ENCODE measurements at places on chromosomes 7 and 10.

DNA sequence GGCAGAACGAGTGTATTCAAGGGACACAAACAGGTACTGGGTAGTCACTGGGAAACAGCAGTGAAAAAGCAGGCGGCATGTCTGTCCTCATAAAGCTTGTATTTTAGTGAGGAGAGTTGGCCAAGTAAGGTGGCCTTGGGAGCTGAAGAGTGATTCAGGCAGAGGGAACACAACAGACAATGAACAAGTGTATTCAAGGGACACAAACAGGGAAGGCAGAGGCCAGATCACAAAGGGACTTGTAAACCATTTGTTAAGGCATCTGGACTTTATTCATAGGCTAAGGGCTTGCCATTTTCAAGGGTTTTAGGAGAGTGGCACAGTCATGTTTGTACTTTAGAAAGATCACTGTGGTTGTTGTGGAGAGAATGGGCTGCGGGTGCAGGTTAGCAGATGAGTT lies 49.0 kb downstream of the LRMDA start:
- no peak for DNase-seq

GRCh38 chr7:21916629-21917028 lies 29.1 kb downstream of the CDCA7L start:
- DNase-seq = no peak

DNA sequence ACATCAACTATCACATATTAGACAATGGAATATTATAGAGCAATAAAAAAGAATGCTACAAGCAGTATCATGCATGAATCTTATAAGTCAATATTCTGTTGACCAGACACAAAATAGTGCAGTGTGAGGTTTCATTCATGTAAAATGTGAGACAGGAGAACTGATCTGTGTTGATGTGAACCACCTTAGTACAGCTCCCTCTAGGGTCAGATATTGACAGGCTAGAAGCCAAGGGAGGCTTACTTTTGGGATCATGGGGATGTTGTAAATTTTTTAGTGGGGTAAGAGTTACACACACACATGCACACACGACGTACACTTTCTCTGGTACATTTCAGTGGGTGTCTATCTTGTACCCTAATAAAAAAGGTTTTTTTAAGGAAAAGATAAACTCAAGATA lies 231.6 kb upstream of the FOXK1 start:
- DNase-seq = no peak

DNA sequence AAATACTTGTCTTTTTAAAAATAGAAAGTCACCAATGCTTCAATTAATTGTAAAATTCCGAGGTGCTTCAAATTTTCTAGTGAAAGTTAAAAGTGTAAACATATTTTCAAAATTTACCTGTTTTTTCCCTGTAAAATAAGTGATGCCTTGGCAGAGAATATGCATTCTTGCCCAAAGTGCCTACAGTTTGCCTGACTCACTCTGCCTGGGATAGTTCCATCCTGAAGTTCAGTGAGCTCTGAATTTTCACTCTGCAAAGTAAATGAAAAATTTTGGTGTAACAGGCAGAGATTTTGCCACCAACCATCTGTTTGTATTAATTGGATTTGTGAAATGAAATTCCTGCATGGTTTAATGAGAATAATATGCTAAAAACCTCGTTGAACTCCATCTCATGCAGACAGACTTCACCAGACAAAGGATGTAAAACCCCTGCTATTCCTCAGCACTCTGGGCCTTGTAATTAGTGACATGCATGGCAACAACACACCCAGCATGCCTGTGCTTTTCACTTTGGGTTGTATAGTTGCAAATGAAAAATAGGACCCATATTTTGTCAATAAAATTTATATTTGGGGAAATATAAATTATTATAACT lies 117.4 kb upstream of the GNAI1 start:
- DNase-seq = no peak

GRCh38 chr7:113078331-113078730 lies 8.3 kb downstream of the GPR85 start:
- DNase-seq = no peak

- no peak for DNase-seq
These were observed 49.8 kb downstream of the CARD11 start for GRCh38 chr7:2993868-2994267.

DNA sequence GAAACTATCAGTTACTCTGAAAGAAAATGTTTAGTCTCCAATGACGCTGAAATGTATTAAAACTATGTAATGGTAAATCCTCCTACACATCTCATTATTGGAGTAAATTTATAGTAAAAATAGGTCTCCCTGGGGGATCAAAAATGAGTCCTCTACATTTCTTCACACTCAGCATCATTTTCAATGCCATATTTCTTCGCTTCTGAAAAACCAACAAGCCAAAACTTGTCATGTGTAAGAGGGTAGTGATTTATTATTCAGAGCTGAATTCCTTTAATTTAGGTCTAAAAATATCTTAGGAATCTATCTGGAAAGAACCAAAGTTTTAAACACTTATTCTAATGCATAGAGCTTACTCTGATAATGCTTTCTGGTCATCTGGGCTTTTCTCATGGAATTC lies 3.0 kb downstream of the PDK4 start:
- DNase-seq = no peak

DNA sequence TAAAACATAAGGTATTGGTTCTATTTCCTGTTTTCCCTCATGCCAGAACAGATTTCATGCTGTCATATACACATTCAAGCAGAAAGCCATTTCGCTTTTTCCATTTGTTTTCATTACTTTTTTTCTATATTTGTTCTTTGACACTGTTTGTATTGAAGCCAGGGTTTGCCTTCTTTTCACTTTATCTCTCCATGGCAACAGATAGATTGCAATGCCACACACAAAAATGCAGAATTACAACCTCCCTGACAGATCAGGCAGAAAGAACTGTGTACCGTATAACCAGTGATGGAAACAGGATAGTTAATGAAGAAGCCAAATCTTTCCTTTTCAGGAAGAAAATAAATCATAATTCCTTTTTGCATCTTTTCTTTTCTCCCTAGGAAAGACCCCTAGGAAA lies 103.0 kb upstream of the PCGF5 start:
- no peak for DNase-seq

DNA sequence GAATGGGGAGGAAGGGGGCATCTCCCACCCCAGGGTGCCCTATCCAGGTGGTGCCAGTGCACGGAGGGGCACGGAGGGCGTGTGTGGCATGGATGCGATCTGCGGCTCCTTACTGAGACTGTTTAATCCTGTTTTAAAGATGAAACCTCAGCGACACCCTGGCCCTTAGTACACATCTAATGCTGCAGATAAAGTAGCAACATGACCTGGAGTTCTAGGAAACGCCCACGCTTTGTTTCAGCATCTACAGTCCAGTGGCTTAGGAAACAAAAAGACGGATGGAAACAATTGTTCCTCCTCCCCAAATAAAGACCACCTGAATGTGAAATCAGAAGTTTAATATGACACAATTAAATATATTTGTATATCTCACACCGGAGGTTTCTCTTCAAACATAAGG lies 201.9 kb downstream of the DNAJB6 start:
- no peak for DNase-seq

GRCh38 chr10:29033311-29033940 lies 255.4 kb upstream of the LYZL1 start:
- DNase-seq = no peak

GRCh38 chr10:115706026-115706425 lies 567.0 kb downstream of the GFRA1 start:
- no peak for DNase-seq

- no peak for DNase-seq
These were observed 62.5 kb downstream of the CSGALNACT2 start for GRCh38 chr10:43200538-43201390.

GRCh38 chr10:10054466-10054865 lies 963.2 kb upstream of the CELF2 start:
- DNase-seq = no peak

DNA sequence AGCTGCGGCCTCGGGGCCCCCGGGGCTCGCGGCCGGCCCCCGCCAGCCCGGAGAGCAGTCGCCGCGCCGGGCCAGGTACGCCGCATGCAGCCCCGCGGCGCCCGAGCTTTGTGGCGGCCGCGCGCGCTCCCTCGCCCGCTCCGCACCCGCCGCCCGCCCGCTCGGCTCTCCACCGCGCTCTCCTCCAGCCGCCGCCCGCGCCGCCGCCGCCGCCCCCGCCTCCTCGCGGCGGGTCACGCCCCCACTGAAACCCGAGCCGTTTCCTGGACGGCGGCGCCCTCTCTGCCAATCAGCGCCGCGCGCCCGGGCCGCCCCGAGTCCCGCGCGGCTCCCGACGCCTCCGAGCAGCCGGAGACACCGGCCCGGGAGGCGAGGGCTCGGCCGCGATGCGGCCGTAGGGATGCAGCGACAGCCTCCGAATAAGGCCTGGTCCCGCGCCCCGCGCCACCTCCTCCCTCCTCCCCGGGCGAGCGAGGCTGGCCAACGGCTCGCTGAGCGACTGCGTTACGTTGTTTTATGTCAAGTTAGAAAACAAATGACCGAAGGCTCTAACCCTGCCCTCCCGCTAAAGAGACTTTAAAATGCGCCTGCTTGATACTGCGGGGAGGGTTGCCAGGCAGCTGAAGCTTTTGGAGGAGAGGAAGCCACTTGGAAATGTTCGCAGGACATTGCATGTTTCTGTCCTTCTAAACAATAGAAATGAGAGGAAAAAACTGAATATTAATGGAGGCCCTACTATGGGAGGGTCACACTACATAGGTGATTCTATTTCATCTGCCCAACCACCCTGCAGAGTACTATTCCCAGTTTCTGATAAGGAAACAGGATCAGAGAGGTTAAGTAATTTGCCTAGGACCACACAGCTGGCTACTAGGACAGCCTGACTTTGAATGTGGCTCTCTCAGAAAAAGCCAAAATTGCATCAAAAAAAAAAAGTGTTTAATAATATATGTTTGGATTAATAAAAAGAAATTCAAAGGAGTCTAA lies at the start of gene FGFR2:
Gene FGFR2 (minus strand): TSS at position 182 of the 987 bp plus-strand sequence. CDS start 4,627 bp downstream, outside the sequence.
- no peak for DNase-seq

GRCh38 chr10:128869101-128869749 lies 597.8 kb upstream of the MGMT start:
- DNase-seq = no peak

DNA sequence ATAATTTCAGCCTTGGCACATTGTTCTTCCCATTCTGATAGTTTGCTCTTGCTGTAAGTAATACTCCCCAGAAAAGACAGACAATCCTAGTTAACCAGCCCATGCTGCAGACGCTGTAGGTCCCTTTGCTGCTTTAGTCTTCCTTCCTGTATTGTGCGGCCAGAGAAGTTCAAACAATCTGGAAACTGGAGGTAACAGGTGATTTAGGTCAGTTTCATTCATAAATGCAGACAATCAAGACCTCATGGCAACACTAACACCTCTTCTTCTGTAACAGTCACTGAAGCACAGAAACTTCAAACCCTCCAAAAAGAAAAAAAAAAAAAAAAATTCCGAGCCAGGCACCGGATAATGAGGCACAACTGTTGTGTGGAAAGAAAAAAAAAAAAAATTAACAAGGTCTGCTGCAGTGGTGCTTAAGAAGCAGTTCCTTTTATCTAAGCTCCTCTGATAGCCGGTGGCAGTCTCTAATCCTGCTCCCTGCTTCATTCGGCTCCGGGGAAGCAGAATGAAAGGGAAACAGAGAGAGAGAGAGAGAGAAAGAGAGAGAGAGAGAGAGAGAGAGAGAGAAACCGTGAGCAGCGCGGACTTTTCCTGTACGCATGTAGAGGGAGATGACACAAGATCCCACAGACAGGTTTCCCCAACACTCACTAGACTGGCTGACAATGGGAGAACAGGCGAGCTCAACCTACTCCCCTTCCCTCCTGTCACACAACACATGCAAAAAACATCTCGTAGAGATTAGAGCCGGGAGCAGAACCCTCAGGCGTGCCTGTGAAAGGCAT lies at the start of gene SEMA3A:
Gene SEMA3A (minus strand): TSS at position 306 of the 788 bp plus-strand sequence. CDS start 203 bp downstream, at position 103.
- peak; percentile 25 for DNase-seq

DNA sequence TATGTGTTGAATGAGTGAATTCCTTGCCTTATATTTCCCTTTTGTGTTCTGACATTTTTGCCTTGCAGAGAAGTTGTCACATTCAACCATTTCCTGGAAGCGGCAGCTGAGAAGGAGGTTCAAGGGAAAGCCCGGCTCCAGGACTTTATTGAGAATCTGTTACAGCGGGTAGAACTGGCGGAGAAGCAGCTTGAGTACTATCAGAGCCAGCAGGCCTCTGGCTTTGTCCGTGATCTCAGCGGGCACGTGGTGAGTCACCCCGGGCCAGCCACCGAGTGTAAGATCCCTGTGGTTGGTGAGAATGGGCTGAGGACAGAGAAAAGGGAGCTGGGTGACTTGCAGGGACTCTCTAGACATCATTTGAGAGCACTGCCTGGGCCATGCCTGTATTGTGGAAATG lies 14.2 kb downstream of the ZNF365 start:
- no peak for DNase-seq

GRCh38 chr7:34131371-34131770 lies 226.0 kb downstream of the BMPER start:
- DNase-seq = no peak

GRCh38 chr10:33731322-33731721 lies 396.9 kb upstream of the NRP1 start:
- no peak for DNase-seq

DNA sequence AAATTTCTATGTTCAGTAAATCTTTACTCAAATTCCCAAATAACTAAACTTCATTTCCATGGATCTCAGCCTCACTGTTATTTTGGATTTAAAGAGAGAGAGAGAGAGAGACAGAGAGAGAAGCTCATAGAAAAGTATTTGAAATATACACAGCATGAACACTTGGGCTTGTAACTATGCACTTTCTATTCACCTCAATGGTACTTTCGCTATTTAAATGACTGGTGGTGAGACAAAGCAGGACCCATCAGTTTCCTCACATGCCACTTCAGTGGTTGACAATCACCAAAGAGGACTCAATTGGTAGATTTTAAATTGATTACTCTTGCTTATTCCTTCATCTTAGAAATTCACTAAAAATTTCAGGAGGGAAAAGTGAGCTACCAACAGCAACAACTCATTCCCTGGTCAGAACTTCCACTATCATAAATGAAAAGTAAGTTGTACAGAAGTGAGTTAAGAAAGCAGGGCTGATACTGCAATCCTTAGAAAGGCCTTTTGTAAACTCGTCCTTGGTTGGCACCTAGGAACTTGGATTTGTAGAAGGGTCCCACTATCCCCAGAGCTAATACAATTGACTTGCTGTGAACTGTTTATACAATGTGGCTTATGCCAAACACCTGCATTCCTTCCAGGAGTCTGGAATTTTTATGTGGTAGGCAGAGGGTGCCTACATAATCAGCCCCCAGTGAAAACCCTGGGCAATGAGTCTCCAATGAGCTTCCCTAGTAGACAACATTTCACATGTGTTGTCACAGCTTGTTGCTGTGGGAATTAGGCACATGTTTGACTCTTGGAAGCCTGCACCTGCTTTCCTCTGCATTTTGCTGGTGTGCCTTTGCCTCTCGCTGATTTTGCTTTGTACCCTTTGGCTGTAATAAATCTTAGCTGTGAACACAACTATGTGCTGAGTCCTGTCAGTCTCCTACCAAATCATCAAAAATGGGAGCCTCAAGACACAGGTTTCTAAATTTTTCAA lies 10.8 kb downstream of the ERLIN1 start:
- DNase-seq = no peak

Measured in AML-193 (cell line).